Vagina (tissue), 2 donors: ENCODE measurements at places on chromosomes 4 and X.

DNA sequence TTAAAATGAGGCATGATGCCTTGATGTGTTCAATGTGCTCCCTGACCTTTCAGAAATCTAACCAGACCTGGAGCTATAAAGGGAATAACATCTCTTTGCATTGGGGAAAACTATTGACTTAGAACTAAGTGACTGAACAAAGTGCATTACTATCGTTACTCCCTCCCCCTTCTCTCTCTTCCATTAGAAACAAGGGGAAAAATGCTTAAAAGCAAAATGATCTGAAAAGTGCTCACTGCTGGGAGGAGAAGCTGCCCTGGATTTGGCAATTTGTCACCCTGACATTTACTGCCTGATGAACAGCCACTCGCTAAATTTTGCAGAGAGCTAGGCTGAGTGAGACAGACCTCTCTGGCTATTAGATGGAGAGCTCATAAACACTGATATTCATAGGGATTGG, 48.6 kb upstream of the PARM1 start:
- DNase-seq: no peak

DNA sequence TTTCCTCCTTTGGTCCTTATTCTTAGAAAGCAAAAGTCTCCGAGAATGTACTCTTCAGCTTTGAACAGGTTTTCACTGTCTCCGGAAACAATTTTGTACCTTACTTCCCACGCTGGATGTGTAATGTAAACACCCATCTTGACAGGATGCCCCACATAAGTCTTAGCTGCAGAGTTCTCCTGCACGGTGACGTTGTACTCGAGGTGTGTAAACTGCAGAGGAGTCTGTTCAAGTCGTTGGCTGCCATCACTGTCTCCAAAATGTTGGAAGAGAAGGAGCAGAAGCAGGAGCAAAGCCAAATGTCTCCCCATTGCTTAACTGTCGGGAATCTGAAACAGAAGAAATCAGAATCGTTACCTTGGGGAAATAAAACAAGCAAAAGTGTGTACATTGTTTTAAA, 14.1 kb downstream of the FAT1 start:
- no peak for DNase-seq

DNA sequence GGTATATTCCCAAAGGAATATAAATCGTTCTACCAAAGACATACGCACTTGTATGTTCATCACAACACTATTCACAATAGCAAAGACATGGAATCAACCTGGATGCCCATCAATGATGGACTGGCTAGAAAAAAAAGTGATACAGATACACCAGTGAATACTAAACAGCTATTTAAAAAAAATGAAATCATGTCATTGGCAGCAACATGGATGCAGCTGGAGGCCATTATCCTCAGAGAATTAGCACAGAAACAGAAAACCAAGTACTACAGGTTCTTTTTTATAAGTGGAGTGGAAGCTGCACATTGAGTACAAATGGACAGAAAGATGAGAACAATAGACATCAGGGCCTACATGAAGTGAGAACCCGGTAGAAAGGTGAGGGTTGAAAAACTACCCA, 81.4 kb downstream of the ANTXR2 start:
- DNase-seq: no peak

DNA sequence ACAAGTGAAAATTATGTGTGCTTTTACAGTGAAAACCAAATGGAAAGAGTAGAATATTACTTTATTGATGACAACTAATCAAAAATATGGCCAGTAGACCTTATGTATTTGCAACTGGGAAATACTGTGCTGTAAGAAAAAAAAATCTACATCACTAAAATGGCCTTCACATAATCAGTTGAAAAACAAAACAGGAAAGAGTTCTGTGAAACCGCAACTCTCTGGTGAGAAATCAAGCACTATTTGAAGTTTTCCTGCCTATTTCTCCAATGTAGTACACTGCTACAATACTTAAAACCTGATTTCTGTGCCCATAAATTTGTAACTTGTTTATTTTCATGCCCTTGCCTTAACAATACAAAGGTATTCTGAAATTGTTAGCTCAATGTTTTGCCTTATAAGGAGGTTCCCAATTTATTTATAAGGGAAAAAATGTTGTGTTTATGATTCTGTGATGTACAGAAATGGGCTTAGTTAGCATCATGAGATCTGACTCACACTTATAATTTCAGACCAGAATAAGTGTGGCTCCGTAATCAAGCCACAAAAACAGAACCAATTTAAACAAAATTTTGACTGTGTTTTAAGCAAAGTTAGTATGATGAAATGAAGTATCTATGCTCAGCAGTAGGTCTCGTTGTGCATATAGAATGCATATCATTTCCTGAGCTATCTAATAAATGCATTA, 147.1 kb downstream of the FAT4 start:
- DNase-seq: no peak

DNA sequence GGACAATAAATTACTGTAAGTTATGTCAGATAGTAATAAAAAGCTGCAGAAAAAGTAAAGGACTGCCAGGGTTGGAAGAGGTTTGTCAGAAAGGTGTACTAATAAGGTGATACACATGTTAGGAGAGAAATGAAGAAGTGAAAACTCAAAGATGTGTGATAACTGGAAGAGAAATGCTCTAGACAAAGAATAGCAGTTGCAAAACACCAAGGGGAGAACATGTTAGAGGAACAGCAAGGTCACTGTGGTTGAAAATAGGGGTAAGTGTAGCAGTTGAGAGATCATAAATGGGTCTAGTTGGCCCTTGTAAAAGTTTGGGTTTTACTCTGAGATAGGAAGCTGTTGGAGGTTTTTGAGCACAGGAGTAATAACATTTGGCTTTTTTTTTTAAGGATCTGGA, 46.9 kb downstream of the HSPA4L start:
- DNase-seq: no peak

- no peak for DNase-seq
Measured at GRCh38 chr4:8067274-8067936, 91.2 kb downstream of the ABLIM2 start.

GRCh38 chr4:145784036-145784435, 104.1 kb downstream of the C4orf51 start:
- no peak for DNase-seq

GRCh38 chr4:151576627-151577026, 167.7 kb downstream of the FHIP1A start:
- no peak for DNase-seq

GRCh38 chrX:40646489-40647306, 663 bp downstream of the CXorf38 start:
- DNase-seq: no peak
